ENCODE measurements at places on chromosomes 12 and 14.

- DNase-seq = no peak
Observed at GRCh38 chr14:94697773-94698556, 71.9 kb downstream of the GSC start.

GRCh38 chr14:99077076-99077843 is 194.7 kb downstream of the BCL11B start:
- DNase-seq = no peak

DNA sequence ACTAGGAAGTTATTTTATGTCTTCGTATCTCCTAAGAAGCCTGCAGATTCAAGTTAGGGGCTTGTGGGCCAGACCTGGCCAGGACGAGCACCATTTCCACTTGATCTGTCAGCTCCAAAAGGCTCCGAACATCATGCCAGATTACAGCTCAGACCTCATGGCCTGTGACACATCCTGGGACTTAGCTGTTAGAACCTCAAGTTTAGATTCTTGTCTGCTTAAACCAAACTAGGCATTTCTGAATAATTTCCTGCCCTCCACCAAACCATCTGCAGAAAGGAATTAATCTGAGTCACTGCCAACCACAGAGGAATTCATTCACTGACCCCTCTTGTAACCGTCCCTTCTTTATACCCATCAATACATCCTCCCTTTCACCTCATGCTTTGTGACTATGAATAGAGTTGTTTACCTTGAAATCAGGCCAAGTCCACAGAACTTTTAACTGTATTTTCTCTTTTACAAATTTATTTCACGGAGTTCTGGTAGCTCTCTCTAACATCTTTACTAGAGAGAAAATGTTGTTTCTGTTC is 120.3 kb downstream of the FBXL14 start:
- peak; percentile 41 for DNase-seq

- DNase-seq = peak; percentile 79
Observed at GRCh38 chr12:120903412-120904196, 554 bp downstream of the SPPL3 start.

- no peak for DNase-seq
Observed at GRCh38 chr14:24364841-24365240, 3.1 kb upstream of the NFATC4 start.

GRCh38 chr12:60684988-60685655 is 1089.3 kb downstream of the SLC16A7 start:
- no peak for DNase-seq

- DNase-seq = no peak
Observed at GRCh38 chr12:47014474-47014873, 64.9 kb upstream of the PCED1B start.

- DNase-seq = no peak
Observed at GRCh38 chr12:22536971-22537544, 7.3 kb downstream of the C2CD5 start.

DNA sequence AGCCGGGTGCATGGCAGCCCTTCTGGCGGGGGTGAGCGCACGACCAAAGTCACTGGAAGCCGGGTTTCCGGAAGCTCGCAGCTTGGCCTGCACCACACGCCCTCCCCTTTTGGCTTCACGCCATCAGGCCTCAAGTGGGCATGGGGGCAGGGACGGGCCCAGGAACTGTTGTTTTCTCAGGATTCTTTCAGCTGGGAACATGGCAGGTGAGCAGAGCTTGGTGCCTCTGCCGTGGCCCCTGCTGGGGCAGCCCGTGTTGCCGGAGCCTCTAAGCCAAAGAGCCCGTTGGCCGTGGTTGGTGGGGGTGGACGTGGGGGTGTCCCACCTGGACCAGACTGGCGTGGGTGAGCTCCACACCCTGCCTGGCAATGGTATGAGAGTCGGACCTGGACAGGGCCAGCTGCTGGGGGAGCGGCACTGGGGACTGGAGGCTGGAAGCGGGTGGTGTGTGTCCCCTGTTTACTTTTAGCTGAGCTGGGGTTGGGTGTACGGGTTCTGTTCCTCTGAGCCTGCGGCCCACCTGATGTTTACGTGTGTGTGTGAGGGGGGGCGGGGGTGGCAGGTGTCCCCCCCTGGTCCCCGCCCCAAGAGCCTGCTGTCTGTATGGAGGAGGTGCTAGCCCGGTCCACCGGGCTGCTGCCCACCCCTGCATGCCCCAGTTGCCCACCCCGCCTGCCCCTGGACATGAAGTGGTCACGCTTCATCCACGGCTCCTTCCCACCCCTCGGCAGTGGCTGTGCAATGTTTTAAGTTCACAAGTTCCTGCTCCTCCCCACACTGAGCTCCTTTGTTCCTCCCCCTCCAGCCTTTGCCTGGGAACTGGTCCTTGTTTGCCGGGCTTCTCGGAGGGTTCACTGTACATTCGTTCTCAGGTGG is 28.7 kb upstream of the PLD4 start:
- DNase-seq = no peak

DNA sequence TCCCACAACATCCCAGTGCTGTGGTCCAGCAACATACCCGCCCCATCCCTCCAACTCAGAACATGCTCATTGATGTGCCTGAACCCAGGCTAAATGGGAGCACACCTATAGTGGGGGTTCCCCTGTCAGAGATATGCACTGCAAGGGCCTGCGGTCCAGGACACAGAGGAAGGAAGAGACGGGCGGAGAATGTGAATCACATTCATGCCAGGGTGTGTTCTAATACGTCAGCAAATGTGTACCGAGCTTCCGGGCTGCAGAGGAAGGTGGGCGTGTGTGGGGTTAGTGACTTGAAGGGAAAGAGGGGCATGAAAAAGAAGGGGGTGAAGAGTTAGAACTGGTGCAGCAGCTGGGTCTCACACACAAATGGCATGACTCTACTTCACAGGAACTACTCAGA is 83.7 kb downstream of the DPF3 start:
- peak; percentile 74 for DNase-seq

DNA sequence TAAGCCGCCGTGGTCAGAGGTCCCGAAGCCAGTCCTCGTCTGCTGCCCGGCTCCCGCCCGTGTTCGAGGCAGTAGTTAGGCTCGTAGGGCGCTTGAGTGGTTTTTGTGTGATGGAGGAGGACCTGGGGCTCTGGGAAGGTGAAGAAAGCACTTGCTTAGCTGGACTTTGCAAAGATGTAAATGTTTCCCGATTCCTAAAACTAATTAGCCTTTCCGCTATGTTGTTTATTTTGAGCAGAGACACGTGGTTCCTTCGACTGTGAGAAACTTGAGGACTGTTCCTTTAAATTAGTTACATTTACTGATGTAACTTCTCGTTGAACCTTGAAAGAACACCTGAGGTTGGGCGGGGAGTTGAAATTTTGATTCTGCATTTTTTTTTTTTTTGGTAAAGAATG is 33.9 kb downstream of the MIA2 start:
- DNase-seq = no peak

DNA sequence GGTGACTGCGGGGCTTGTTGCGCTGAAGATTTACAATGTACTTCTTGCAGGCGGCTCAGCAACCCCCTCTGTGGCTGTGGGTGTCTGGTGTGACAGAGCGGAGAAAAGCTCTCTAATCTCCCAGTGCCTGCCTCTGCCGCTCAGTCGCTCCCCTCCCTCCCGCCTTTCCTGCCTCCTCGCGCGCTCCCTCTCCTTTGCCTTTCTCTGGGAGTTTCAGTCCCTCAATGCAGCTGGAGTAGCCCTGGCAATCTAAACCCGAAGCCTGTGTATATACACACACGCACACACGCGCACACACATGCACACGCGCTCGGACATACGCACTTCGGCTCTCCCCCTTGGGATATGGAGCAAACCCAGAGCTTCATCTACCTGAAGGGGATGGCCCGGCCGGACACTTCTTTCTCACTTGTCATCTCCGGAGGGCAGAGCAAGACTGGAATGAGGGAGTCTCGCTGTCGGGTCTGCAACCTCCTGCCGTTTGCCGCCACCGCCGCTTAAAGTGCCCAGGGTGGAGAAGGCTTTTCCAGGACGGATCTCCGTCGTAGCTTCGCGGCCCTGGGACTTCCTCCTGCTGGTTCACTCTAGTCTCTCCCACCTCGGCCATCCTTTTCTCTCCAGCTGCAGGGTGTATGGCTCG is 599 bp upstream of the TRHDE start:
- no peak for DNase-seq

GRCh38 chr14:103427485-103428443 is 42.5 kb downstream of the MARK3 start:
- peak; percentile 51 for DNase-seq

DNA sequence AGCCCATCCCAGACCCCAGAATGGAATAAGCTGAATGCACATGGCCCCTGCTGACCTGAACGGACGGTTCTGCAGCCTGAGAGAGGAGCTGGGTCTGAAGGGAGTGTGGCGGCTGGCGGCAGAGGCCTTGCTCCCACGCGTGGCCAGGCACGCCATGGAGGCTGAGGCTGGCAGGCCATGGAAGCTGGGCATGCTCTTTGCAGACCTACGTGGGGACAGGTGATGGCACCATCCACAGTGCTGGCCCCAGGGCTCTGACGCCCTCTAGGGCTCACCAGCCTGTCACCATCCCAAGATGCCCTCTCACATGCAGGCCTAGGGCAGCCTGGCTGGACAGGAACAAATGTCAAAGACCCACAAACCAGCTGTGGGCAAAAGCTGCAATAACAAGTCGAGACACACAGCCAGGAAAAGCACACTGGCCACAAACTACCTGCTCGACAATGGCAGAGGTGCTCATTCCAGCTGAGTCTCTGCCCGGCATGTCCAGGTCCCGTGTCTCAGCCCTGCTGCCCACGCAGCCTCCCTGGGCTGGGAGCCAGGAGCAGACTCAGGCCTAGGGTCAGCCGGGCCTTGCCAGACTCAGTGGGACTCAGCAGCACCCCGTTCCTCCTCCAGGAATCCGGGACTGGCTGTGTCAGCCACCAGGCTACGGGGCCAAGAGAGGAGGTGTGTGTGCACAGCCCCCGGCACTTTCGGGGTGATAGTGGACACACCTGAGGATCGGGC is 19.7 kb downstream of the BTBD6 start:
- no peak for DNase-seq

DNA sequence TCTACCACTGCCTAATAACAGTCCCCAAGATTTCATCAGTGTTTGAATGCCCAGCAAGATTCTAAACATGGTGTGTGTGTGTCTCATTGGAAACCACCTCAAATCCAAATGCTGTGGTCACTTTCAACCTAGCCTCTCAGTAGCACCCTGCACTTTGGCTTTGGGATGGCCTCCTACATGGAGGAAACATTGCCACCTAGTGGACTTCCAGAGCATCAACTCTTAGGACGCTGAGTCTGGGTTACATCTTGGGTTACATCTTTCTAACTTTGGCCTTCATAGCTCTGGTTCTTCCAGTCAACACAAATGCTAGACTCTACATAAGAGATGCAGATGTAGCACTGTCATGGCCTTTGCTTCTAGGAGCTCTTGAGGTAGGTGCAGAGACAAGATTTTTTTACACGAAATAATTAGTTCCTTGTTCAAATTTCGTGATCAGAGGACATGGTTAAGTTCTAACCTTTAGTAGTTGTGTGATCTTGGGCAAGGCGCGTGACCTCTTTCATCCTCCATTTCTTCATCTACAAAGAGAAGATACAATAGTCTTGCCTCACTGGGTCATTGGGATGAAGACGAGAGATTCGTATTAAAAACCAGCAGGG is 113.5 kb upstream of the VASH1 start:
- peak; percentile 28 for DNase-seq

DNA sequence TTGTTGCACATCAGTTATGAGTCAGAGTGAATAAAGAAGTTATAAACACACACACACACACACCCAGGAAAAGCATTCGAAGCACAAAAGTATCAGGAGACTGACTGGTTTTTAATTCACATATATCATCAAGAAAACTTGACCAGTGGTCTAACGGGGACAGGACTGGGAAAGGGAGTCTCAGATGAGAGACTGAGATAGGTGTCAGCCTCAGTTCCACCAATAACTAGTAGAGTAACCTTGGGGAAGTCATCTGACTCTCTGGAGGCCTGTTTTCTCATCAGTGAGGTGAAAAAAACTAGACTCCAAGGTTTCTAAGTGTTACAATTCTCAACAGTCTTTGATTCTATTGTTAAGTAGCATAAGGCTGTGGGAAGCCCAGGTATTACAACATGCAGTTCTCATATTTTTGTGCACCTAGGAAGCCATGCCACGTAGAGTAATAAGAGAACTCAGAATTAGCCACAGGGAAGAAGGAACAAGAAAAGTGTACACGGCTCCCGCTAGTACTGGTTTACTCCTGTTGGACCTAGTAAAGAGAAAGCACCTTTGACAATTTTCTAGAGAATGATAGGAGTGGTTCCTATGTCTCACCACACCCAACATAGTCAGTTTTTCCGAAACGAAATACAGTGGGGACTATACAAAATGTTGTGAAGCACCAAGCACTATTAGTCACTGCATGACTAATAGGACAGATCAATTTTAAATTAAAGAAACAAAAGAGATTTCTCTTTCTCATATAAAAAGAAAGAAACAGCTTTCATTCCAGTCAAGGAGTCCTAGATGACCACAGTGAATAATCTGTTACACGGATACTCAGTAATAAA is 5.0 kb downstream of the PPTC7 start:
- no peak for DNase-seq

DNA sequence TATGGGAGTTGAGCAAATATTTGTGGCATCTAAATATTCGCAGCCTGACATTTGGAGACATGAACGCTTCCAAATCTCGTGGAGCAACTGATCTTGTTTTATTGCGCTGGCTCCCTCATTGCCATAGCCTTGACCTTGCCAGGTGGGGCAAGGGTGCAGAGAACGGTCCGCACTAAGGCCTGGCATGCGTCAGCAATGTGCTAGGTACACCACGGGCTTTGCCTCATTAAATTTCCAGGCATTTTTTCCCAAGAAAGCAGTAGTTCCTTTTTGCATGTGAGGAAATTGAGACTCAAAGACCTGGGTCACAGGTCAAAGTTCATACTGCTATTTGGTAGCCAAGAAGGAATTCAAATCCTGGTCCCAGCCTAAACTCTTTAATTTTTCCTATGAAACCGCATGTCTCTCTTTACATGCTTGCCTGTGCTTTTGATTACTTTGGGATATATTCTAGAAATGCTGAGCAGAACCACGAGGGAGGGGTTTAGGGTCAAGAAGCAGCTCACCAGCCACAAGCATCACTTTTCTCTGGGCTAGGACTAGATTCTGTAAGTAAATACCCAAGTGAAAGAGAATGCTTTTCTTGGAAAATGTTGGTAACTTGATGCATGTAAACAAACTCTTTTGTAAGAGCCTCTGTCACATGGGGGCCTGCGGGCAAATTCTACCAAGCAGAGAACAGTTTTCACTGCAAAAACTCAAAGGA is 891.6 kb downstream of the VRK1 start:
- no peak for DNase-seq

DNA sequence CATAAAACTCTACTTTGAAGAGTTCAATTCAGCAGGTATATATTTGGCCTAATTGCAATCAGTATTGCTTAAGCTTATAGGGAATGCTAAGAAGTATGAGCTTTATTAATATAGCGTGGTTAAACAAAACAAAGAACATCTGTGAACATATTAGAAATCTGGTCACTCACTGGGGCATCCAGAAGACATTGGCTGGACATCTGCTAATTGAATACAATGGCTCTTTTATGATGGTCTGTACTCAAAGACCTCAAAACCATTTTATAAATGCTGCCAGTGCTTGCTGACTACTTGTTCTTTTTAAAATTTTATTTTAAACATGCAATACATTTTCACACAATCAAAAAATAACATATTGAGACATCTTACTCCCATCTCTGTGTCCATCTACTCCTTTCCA is 173.0 kb downstream of the STXBP6 start:
- no peak for DNase-seq

Measured in stimulated activated CD8-positive, alpha-beta memory T cell treated with anti-CD3 and anti-CD28 coated beads, Interleukin-4, amount 100 ng/mL, for 48 hours (primary cell).